ENCODE measurements at places on chromosomes 7 and 10.

- no peak for DNase-seq
Measured at GRCh38 chr10:23314835-23315239, 29.8 kb downstream of the C10orf67 start.

GRCh38 chr10:93601774-93602162 lies 733 bp upstream of the RBP4 start:
- DNase-seq, result no peak

DNA sequence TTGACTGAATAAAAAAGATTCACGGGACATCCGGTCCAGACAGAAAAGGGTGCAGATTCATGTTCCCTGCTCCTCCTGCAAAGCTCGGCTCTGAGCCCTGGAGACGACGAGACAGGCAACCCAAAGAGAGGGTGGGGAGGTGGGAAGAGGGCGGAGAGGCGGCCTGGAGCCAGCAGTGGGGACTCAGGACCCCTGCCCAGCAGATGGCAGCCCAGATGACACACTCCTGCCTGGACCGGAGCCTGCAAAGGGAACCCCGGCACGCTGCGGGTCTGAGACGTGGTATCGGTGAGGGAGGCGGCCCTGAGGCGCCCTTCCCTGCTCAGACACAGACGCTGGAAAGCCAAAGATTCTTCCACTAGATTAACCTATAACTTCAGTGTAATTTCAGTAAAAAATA lies 250.8 kb downstream of the ELFN1 start:
- no peak for DNase-seq

- DNase-seq, result no peak
Measured at GRCh38 chr7:112942981-112943380, 143.6 kb downstream of the GPR85 start.

Measured in activated CD4-positive, alpha-beta memory T cell treated with anti-CD3 and anti-CD28 coated beads for 36 hours (primary cell).